Ovary (tissue), 10 donors: ENCODE measurements at places on chromosomes 2 and 18. TPM values are rescaled to one million over a fixed set of nuclear protein-coding genes. Genes with fewer than 3 reads are reported as not detected.

SCG2 gene
- total RNA-seq = 0.97 TPM

- DNase-seq = no peak
Observed at GRCh38 chr2:208062113-208062512, 36.8 kb upstream of the PLEKHM3 start.

LAMA3 gene
- 20.5 TPM for total RNA-seq

DNA sequence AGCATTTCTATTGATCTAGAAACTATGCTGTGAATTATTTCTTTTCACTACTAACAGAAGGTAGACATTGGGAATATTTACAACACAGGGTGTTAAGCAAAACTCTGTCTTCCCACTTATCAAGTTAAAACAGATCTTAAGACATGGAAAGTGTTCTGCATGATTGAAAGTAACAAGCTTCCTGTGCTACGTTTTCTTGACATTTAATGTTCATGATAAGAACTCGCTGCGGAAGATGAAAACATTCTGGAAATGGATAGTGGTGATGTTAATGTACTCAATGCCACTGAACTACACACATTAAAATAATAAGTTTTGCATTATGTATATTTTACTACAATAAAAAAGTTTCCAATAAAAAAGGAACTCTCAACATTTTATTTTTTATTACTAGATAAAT, 74.4 kb upstream of the SCN7A start:
- DNase-seq = no peak

DNA sequence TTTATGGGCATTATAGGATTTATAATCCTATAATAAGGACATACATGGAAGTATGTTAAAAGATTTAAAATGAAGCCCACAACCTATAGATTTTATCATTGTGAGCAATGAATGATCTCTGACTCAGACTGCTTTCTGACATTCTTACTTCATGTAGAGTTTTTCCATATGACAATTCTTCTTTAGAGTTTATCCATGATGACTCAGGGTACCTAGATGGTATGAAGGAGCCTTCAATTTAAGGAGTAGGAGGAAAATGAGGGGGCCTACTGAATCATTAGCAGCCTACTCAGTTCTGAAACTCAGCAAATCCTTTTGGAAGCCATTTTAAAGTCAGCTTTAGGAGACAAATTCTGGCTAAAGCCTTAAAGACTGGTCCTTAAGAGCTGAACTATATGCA, 10.4 kb downstream of the PELI1 start:
- no peak for DNase-seq

APCDD1 gene
- 46.4 TPM for total RNA-seq

SPP2 gene
- 0.34 TPM for total RNA-seq

TMEM247 gene
- total RNA-seq = not detected

DNA sequence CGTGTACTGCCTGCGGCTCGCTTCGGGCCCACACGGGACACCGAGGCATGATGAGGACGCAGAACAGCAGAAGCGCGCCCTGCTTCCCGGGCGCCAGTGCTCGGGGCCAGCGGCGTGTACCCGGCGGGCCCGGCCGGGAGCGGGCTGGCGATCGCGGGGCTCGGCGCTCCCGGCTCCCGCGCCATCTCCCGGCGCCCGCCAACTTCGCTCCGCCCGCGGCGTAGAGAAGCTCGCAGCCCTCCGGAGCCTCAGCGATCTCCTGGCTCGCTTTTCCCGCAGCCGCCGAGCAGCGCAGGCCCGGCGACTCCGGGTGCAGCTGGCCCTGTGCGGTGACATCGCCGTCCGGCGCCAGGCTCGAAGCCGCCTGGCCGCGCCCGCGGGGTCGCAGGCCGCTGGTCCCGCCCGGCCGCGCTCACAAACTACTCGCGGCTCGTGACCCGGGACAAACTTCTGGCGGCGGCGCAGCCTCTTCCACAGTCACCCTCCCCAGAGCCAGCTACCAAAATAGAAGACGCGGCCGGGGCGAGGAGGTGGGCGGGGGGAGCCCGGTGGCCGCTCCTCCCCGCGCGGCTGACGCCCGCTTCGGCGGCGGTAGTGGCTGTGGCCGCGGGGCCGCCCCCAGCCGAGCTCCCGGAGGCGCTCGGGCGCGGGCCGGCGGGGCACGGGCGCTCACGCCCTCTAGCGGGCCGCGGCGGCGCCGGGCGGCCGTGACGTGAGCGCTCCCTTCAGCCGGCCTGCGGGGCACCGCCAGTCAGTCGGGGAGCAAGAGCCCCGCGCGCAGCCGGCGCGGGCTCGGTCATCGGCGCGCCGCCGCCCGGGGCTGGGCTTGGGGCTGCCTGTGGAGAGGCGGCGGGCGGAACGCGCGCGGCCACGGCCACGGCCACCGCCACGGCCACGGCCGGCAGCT, at the start of gene PTPRM:
TSS of gene PTPRM (plus strand) at position 750 of the 907 bp plus-strand sequence. CDS start 503 bp downstream, outside the sequence.
- DNase-seq = peak; percentile 86

GRCh38 chr2:168369031-168369430, 87.0 kb upstream of the CERS6 start:
- no peak for DNase-seq

DNA sequence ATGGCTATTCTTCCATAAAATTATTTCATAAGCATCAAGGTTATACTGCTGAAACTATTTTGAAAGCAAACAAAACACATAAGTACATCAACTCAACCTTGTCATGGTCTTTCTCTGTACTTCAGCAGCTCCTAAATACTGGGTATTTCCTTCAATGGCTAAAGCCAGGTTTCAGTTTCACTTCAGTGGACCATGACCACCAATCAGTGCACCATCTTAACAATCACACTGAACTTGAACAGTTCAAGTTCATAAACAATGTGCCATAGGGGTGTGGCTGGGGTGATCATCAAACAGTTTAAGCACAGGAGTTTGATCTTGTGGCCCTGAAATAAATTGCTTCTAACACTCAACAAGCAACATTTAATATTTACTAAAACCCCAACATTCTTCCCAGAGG, 124.1 kb upstream of the FIGN start:
- no peak for DNase-seq

DNA sequence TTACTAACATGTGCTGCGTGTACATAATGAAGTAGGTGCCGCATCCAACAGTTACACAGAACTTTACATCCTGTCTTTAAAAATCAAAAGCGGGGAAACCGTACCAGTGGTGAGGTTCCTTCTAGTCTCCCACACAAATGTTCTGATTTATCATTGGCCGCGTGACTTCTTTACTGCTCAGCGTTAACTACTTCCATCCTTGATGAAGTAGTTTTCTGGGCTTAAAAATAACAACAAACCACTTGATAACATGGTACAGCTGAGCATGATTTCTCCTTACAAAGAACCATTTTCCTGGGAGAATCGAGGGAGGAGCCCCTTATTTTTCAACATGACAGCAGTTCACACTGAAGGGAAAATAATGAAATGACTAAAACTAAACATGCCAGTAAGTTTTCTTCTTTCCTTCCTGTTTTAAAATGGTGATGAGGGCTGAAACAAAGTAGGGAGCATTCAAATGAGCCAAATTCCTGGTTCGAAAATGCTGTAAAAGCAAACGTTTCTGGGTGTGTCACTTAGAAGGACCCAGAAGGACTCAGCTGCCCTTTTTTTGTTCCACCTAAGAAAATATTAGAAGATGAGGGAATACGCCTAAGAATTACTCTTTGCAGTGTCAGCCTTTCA, 9.9 kb downstream of the EMILIN2 start:
- no peak for DNase-seq

DNA sequence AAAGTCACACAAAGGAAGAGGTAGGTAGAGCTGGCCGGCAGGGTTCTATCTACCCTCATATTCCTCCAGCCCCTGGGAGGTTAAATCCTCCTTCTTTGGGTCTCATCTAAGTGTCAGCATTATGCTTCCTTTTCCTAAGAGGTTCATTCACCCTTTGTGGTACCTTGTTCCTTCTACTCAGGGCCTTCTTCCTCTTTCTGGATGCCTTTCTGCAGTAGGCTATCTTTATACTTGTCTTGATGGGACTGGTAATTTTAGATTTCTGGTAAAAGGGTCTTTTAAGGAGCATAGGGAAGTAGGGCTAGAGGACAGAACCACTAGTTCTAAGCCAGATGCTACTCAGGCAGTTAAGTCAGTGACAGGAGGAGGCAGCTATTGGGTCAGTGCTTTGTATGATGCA, 13.7 kb upstream of the TNP1 start:
- no peak for DNase-seq

ANTXR1 gene
- 153 TPM for total RNA-seq

DNA sequence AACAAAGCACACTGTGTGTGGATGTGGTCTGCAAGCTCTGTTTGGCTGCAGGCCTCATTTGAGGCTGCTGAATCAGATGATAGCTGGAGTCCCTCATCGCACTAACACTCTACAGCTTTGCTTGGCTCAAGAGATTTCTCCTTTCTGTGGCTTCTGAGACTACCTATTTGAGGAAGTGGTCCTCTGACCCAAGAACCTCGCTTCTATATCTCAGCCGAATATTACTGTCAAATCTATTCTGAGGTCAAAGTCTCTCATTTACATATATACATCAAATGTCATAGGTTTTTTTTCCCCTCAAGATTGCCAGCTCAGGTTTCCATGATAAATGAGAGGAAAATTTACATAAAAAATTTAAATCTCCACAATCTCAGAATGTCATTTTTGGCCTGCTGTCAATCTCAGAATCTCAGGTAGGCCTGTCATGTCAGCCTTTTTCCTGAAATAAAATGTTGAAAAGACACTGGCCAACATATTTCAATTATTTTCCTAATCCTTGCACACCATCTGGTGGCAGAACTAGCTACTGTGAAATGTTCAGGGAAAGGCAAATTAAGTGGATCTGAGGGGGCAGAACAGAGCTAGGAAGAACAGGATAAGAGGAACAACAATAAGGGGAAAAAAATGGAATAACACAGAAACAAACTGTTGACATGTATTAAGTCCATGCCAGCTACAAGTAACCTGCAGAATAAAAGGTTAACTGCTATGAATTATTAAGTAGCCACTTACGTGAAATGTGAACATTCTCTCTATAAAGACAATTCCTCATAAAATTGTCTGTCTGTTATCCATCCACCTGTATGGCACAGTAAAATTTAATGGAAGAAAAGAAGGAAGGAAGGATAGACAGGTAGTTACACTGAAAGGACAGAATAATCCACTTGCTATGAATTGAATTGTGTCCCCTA, 39.3 kb downstream of the AP1S3 start:
- no peak for DNase-seq

GRCh38 chr18:62318228-62319180, 6.6 kb upstream of the TNFRSF11A start:
- no peak for DNase-seq
